AG04450 (cell line): ENCODE measurements at places on chromosomes 13 and 19.

DNA sequence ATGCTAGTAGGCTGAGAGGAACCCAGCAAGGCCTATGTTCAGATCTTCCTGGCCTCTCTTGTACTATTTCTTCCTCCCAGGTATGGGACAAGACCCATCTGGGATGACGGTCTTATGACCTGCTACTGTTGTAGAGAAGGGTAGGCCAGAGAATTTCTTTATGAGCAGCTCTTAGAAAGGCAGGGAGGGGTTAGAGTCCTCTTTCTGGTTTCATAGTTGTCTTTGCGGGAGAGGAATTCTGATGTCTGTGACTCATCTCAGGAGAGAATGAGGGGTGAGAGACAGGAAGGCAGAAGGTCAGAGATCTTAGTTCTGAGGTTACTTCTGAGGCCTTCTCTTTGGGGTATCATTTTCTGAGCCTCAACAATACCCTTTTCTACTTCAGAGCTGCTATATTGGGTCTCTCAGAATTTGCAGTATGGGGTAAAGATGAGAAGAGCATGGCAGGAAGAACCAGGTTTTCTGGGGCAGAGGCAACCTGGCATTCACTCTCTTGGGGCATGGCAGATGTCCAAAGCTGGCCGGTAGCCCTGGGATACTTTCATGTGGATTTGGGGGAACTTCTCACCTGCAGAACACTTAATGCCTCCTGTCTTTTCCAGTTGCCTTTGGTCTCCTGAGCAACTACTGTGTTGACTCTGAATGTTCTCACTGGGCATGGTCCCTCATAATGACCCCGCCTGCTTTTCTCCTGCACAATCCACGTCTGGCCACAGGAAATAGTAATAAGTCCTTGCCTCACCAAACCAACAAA lies 154.4 kb downstream of the GGACT start:
- no peak for DNase-seq

DNA sequence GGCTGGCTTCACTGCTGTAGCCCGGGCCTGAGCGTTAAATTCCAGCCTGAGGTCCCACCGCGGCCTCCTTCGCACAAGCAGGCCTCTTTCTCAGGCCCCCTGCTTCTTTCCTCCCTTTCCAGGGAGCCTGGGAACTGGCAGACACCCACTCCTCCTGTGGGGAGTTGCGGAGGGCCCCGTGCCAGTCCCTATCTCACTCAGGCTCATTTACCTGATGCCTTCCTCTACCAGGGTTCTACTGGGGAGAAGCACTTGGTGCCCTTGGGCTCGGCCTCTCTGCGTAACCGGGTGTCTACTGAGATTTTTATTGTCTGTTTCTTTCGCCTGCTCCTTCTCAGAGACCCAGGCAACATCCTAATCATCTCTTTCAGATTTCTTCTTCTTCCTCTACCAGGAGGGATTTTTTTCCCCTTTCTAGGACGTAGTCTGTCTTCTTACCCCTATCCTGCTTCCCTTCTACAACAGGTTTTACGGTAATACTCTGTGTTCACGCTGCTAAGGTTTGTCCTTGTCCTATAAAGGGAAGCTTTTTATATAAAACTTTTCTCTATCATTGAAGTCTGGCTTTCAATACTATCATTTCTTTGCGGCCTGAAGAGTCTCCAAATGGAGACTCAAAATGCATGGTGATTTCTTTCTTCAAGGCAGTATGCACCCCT lies 135.4 kb upstream of the GPR12 start:
- DNase-seq, result no peak

GRCh38 chr13:42702716-42703115 lies 78.7 kb upstream of the FAM216B start:
- DNase-seq, result no peak

DNA sequence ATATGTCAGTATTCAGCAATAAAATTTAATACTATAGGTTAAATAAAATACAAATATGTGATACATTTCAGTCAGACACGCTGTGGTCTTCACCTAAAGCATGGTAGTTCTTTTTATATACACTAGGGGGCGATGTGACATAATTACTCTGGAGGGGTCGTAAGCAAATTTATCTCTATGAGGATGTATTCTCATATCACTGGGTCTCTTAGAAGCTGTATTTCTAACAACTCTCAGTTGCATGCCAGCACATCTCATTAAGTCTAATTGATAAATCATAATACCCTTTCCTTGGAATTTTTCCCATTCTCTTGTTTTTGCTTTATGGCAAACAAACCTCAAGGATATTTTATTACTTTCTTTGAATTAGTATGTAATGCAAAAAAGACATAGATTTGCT lies 3.9 kb upstream of the PCDH17 start:
- no peak for DNase-seq

GRCh38 chr13:23458989-23459388 lies 25.5 kb upstream of the SACS start:
- no peak for DNase-seq

DNA sequence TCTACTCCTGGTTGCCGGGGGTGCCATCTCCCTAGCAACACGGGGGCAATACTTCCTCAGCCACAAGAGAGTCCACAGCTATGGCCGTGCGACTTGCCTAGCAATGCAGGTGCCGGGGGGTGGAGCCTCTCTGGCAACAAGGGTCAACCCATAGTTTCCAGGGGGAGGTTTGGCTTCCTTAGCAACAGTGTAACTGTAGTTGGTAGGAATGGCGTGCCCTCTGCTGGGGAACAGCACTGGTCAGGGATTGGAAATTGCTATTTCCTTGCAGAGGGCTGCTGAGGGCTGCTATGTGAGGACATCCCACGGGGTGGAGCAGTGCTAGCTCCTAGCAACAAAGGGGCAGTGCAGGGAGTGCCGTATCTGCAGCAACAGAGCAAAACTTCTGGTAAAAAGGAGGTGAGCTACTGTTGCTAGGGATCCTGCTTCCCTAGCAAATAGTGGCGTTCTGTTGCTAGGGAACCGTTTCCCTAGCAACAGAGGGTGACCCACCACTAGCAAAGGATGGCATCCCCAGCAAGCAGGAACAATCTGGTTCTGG lies 7.0 kb upstream of the TMC4 start:
- DNase-seq, result no peak

DNA sequence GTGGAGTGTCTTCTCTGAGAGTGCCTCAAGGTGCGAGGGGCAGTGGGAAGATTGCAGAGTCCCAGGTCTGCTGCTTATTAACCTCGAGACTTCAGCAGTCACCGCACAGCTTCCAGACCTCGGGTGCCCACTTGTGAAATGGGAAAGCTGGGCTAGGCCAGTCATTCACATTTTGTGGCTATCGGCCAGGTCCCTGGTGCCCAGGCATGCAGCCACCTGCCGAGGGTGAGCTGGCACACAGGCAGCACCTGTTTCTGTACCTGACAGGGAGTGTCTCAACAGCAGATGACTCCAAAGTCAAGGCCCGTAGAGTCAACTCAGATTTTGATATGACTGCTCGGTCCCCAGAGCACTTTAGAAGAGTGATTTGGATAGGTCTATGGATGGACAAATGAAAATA lies 21.9 kb downstream of the UQCRFS1 start:
- DNase-seq, result no peak

- peak; percentile 94 for DNase-seq
These were observed 33.9 kb upstream of the FAM216B start for GRCh38 chr13:42747399-42747873.

- peak; percentile 37 for DNase-seq
These were observed 5.2 kb upstream of the ZNF579 start for GRCh38 chr19:55585658-55586339.

GRCh38 chr13:48403913-48404312 lies 9.0 kb downstream of the LPAR6 start:
- no peak for DNase-seq

- no peak for DNase-seq
These were observed 698.8 kb downstream of the UQCRFS1 start for GRCh38 chr19:28514166-28514565.

GRCh38 chr13:73081256-73081915 lies 22.6 kb downstream of the KLF5 start:
- DNase-seq, result no peak
